ENCODE measurements at places on chromosomes 7 and 10.

- DNase-seq = no peak
Measured at GRCh38 chr10:51302316-51302715, 228.0 kb downstream of the PRKG1 start.

DNA sequence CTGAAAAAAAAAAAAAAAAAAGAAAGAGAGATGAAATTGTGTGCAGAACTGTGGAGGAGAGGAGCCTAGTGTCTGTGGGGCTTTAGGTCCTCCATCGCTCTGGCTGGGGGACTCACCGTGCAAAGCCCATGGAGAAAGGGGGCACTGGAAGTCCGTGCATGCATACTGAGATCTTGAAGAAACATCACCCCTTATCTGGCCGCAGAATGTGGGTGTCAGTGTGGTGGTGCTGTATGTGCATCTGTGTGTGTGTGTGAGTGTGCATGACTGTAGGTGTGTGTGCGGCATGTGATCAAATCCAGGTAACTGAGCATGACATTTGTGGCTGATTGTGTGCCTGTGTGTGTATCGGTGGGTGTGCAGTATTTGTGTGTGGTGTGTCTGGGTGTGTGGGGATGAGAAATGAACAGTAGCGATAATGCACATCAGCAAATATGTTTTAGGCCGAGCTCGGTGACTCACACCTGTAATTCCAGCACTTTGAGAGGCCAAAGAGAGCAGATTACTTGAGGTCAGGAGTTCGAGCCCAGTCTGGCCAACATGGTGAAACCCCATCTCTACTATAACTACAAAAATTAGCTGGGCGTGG, 8.8 kb upstream of the CLDN3 start:
- no peak for DNase-seq

- no peak for DNase-seq
Measured at GRCh38 chr10:80344912-80345311, 11.6 kb downstream of the DYDC1 start.

- DNase-seq = no peak
Measured at GRCh38 chr7:140260352-140261104, 83.7 kb upstream of the KDM7A start.

- no peak for DNase-seq
Measured at GRCh38 chr10:102113956-102114857, 6.0 kb downstream of the LDB1 start.

GRCh38 chr7:66557214-66558200, 71.2 kb upstream of the KCTD7 start:
- DNase-seq = peak; percentile 39

DNA sequence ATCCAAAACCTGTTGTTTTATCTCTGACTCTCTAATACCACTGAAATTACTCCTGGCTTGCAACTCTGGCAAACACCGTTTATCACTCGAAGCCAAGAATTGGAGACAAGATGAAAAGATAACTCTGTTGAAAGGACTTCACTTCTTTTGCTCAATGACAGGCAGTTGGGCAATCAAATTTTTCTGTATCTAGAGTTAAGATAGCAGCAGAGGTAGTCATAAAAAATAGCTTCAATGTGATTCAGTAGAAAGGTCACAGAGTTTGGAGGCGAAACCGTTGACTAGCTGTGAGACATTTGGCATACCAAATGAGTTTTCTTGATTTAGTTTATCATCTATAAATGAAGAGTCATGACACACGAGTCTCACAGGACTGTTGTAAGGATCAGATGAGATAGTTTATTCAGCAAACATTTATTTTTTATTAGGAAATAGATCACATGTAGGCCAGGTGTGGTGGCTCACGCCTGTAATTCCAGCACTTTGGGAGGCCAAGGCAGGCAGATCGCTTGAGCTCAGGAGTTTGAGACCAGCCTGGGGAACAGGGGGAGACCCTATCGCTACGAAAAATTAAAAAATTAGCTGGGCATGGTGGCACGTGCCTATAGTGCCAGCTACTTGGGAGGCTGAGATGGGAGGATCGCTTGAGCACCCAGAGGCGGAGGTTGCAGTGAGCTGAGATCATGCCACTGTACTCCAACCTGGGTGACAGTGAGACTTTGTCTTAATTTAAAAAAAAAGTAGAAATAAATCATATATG, 23.6 kb downstream of the AKR1B1 start:
- no peak for DNase-seq

GRCh38 chr7:31106303-31107105, 54.4 kb downstream of the ADCYAP1R1 start:
- no peak for DNase-seq

- DNase-seq = no peak
Measured at GRCh38 chr10:98295401-98295811, 27.4 kb upstream of the LOXL4 start.

DNA sequence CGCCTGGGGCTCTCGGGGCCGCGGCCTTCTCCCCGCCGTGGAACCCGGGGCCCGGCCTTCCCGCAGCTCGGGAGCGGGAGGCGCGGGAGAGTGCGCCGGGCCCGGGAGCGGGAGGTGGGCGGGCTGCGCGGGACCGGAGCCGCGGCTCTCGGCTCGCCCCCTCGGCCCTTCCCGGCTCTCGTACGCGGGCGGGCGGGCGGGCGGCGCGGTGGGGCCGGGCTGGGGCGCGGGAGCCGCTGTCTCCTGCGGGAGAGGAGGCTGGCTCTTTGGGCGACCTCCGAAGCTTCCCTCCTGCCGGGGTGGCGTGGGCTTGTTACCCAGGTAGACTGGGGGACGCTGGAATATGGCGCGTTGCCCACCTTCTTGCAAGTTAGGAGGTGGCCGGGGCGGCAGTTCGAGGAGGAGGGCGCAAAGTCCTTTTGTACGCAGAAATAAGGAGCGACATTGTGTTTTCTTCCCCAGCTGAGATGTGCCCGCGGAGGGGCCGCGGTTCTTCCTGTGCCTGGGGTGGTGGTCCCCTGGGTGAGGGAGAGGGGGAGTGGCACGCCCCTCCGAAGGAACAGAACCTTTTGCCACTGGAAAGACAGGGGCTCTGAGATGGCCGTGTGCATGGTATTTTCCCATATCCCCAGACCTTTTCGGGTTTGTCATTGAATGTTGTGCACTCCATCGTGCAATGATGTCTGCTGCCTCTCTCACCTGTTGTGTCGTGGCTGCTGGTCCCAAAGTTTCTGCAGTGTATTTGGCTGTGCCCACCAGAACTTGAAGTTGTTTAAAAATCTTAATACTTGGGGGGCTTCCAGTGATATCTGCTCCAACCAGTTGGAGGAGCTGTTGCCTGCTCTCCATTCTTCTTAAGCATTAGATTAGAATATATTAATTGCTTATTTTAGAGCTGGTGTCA, 844 bp downstream of the NRF1 start:
- DNase-seq = no peak

- peak; percentile 31 for DNase-seq
Measured at GRCh38 chr7:2477447-2478398, 1.5 kb upstream of the GRIFIN start.

DNA sequence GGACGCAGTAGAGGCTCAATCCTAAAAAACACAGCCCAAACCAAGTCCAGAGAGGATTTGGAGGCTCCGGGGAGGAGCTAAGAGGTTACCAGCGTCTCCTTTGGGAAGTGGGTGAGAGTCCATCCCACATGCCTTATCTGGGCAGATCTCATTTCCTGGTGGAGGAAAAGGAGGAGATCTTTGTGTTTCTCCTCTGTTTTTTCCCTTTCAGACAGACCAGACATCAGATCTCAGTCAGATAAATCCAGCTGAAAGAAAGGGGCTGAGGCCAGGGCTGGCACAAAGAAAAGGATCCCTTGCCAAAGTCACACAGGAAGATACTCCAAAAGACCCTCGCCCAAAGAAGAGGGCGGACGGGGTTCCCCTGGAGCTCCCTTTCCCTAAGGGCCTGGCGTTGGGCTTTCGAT, 58.3 kb upstream of the COMTD1 start:
- no peak for DNase-seq

DNA sequence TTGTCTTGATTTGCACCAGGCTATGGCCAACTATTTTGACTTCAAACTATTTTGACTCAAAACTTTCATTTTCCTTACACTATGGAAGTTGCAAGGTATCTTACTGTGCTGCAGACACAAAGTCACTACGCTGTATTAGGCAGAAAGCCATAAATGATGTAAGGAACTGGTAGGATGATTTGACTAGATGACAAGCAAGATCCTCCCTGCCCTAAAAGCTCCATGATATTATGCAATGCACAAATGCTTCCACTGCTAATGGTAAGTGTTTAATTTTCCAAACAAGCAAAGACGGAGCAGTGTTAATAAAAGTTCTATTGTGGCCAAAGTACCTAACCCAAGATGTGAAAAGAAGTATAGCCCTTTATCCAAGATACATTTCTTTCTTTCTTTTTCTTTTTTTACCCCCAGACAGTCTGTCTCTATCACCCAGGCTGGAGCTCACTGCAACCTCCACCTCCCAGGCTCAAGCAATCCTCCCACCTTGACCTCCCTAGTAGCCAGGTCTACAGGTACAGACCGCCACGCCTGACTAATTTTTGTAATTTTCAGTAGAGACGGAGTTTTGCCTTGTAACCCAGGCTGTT, 98.2 kb downstream of the ANK3 start:
- no peak for DNase-seq

DNA sequence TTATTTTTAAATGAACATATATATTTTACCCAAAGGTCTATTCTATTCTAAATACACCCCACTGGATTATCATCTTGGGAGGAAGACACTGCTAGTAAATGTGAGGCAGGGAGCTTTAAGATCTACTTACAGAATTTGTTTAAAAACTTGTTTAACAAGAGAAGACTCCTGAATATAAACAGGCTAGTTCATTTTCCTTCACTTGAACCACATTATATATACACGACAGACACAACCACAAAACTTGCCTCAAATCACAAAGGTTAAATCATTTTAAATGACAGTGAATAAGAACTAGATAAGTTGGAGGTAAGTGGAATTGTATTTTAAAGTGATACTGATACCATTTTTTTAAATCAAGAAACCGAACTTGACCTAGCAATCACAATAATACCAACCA, 109.2 kb downstream of the ATE1 start:
- DNase-seq = no peak

DNA sequence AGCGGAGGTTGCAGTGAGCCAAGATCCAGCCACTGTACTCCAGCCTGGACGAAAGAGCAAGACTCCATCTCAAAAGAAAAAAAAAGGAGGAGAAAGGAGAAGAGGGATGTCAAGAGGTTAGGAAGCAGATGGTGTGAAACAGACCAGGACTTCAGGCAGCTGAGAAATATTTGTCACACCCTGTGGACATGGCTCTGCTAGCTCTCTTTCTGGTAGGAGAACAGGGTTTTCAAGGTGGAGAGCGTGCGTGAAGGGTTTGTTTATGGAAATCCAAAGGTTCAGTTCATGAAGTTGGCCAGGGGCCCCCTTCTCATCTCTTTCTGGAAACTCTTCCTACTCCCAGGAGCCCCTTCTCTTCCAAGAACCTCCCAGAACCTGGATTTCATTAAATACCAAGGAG, 110.8 kb upstream of the GALNT17 start:
- no peak for DNase-seq

GRCh38 chr10:104021246-104021645, 54.3 kb downstream of the SLK start:
- DNase-seq = no peak

GRCh38 chr7:45663167-45663921, 89.2 kb downstream of the ADCY1 start:
- DNase-seq = no peak

DNA sequence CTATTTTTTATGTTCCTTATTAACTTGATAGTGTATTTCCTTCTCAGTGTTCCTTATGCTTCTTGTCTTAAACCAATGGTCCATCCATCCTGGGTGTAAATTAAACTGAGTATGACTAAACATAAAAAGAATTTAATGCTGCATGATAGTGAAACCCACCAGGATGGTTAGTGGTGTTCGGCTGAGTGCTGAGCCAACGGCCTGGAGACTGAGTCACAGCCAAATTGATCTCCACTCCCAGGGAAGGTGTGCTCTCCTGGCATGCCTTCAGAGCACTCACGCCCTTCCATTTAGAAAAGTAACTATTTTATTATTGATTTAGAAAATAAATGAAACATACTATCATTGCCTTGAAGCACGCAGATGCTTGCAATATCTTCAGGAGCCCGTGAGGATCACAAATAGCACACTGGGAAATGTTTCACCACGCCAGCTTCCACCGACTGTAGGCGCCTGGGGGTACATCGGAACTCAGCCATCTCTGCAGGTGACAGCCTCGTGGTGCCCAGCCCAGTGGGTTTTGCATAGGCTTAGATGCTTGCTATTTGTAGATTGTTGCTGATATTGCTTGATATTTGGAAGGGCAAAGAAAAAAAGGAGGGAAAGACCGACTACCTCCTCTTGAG, 40.0 kb upstream of the LOXL4 start:
- DNase-seq = no peak

GRCh38 chr7:135713836-135714470, 14.0 kb downstream of the SLC13A4 start:
- no peak for DNase-seq

- DNase-seq = no peak
Measured at GRCh38 chr7:99789441-99790070, 5.6 kb upstream of the CYP3A4 start.

DNA sequence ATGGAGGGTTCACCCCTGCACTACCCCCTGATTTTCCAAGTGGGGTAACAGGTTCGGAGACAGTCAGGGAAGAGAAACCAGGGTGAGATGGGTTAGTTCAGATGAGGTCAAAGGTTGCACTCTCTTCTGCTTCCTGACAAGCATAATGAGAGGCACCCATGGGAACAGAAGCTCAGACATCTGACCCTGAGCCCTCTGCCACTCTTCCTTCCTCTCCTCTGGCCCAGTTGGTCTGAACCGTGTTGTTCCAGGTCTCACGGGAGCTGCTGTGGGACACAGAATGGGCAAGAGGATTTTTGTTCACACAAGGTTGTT, 38.4 kb downstream of the DNAJB12 start:
- no peak for DNase-seq

DNA sequence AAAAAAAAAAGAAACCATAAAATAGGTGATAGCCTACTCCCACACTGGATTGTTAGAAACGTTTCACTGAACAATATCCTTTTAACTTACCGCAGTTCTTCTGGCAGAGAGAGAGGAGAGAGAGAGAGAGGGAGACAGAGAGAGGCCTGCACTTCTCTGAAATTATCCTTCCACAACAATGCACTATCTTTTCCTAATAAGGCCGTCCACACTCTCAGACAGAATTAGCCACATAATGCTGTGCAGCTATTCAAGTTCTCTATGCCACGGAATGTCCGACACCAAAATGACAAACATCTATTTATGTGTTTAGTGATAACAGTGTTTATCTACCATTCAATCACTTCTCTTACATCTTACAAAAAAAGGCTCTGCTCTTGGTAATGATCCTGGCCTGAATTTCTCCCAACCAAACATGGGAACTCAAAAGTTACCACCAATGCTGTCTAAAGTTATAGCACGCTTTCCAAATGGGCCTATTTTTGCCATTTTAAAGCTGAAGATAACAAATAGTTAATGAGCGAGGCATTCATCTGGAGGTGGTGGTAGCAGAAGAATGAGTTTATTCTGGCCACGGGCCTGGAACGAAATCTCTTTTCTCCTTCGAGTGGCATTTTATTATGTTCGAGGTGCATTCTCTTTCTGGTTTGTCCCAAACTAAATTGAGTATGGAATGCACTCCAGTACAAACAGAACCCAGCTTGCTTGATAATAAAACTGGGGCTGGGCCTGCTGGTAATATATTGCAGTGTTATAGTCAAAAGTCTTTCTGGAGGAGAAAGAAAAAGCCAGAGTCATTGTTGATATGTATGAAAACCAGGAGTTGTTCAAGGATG, 160.2 kb upstream of the SVIL start:
- DNase-seq = no peak

GRCh38 chr10:12533151-12533550, 183.8 kb downstream of the CAMK1D start:
- no peak for DNase-seq
